Substantia nigra (tissue), 51 donors: ENCODE measurements at places on chromosomes 2 and 18.

GRCh38 chr2:132448771-132449170, 32.2 kb downstream of the GPR39 start:
- DNase-seq: no peak

- DNase-seq: no peak
Observed at GRCh38 chr18:8659609-8660242, 45.6 kb upstream of the MTCL1 start.

- DNase-seq: no peak
Observed at GRCh38 chr2:143440411-143441012, 311.3 kb downstream of the ARHGAP15 start.

DNA sequence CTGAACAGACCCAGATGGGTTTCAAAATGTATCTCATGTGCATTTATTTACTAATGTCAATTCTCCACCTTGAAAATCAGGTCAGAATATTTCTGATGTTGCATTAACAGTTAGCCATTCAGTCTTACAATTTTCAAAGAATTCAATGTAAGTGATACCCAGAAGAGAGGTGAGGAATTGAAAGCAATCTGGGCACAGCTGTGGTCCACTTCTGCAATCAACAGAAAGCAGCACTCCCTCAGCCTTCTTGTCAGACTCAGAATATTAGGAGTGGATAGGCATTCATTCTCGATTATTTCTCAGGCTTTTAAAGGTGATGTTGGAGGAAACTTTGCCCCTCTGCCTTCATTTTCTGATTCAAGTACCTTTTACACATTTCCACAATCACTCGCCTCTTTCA, 15.7 kb downstream of the CCL20 start:
- no peak for DNase-seq

- DNase-seq: no peak
Observed at GRCh38 chr2:222743251-222743812, 71.9 kb downstream of the MOGAT1 start.
